Fibroblast of skin of left quadriceps (primary cell): ENCODE measurements at places on chromosomes 3 and 15.

DNA sequence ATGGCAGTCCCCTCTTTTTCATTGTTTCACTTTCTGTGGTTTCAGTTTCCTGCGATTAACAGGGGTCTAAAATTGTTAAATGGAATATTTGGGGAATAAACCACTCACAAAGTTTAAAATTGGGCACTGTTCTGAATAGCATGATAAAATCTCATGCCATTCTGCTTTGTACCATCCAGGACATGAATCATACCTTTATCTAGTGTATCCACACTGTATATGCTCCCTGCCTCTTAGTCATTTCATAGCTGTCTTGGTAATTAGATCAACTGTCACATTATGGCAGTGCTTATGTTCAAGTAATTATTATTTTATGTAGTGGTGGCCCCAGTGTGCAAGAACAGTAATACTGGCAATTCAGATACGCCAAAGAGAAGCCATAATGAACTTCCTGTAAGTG, 734.5 kb downstream of the ZPLD1 start:
- no peak for DNase-seq

- no peak for DNase-seq
Measured at GRCh38 chr3:51968170-51968775, 1.0 kb upstream of the PCBP4 start.

DNA sequence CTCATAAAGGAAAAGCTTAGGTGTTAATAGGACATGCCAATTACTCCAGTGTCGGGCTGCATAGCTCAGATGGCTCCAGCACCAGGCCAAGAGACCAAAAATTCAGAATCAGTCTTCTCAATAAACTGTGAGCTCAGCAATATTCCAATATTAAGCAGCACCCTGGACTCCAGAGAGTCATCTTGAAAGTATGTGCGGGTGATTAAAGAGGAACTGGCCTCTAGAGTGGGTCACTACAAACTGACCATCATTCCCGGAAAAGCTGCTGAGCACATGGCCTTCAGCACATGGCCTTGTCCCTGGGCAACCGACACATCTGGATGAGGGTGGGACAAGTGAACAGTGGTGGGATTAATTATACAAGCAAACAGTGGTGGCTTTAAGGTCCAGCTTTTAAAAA, 59.0 kb downstream of the MAGI1 start:
- DNase-seq: no peak

DNA sequence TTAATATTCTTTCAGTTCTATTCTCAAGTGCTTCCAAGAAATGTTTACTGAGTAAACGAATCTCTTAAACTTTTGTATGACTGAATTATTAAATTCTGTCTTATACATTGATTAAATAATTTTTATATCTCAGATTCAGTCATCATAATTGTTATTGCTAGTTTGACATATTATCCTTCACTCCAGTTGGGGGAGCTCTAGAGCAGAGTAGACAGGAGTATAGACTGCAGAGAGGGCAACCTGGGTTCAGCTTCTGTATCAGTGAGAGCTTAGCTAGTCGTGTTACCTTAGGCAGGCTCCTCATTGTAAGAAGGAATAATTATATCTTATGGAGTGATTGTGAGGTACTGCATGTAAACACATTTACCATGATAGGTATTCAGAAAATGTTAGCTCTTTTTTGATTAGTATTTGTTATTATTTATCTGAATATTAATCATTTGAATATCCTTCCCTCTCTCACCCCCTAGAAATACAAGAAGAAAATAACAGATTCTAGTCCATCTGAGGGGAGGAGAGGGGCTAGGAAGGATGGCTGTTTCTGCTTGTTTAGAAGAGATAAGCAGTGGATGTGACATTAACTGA, 31.0 kb upstream of the ZCWPW2 start:
- DNase-seq: peak; percentile 7

DNA sequence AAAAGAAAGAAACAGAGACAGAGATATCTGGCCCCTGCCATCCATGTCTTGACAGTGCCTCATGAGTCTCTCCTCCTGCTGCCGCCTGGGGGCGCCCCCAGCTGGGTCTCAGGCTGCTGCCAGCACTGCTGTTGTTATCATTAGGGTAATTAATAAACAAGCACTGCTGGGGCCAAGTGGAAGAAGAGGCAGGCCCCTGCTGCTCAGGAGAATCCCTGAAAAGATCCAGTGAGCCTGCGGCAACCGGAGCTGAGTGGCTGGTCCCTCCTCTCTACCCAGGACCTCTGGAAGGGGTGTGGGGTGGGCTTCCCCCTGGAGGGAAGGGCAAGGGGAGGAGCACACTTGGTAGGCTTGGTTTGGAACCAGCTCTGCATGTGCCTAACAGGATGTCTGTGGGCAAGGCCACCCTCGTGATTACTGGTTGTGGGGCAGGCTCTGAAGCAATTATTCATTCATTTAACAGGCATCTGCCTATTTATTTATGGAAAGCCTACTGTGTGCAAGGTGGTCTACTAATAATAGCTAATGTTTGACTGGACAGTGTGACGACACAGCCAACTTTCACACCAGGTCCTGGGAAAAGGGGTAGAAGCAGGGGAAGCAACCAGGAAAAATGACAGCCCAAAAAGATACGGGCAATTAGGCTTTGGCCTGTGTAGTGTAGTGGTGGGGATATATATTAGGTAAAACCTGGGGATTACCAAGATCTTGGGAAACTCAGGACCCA, 1.2 kb upstream of the TYRO3 start:
- DNase-seq: no peak

GRCh38 chr3:120147072-120147871, 53.0 kb upstream of the GSK3B start:
- DNase-seq: no peak

DNA sequence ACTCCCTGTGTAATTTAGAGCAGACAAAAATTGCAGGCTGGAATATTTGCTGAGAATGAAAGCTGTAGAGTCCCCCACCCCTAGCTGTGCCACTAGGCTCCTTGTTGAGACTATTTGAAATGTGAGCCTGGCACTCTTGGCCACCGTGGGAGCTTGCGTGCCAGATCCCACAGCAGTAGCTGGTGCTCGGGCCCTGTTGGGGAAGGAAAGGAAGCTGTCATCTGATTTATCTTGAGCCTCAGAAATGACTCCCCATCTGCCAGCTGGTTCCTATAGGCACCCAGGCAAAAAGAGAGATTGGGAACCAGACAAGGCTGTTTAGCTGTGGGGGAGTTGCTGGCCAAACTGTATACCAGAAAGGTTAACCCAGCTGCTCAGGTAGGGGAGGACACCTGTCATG, 23.4 kb upstream of the CLEC3B start:
- no peak for DNase-seq

DNA sequence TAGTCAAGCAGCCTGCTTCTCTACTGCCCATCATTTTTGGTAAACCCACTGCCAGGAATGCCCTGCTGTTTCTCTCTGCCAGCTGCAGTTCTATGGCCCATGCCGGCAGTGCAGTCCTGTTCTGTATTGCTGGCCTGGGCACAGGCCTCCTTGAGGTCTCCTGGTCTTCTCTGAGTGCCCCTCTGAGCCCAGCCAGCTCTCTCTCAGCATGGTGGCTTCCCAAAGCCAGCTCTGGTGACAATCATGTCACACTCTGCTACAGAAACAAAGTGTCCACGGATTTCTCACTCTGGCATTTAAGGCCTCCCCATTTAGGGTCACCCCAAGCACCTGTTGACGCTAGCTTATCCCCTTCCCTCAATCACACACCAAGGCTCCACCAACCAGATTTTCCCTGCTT, 24.5 kb downstream of the SRPRB start:
- no peak for DNase-seq

DNA sequence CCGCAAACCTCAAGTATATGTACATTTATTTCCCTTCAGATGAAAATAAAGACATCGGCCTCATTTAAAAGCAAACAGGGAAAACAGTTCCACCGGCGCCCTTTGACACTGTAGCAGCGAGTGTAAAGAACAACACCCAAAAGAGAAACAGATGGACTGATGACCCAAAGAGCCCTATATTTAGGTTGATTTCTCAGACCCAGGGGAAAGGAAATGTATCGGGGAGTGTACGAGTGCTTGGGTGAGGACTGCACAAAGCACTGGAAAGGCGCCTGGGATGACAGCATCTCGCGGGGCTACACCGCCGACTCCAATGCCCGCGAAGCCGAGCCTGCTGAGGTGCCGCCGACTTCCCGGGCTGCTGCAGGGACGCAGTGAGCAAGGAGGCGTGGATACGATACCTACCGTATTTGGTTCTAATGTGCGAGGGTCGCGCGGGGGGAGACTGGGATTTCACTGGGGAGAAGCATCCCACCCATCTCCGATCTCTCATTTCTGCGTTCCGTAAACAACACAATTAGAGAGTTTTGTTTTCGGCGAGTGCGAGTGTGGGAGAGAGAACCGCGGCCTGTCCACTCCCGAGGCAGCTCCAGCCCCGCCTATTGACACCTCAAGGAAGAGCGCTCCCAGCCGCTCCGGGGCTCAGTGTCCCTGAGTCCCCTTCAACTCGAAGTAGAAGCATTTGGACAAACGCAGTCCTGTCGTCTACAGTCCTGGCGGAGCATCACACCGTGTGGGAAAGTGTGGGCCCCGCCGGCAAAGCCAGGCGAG, 2.0 kb downstream of the MECOM start:
- no peak for DNase-seq

- no peak for DNase-seq
Measured at GRCh38 chr3:55490276-55490913, 3.3 kb upstream of the WNT5A start.

- no peak for DNase-seq
Measured at GRCh38 chr15:101089579-101090427, 162.0 kb downstream of the CHSY1 start.
